ENCODE measurements at places on chromosomes 5 and 9.

- DNase-seq: no peak
Measured at GRCh38 chr9:1028501-1029190, 21.5 kb upstream of the DMRT2 start.

DNA sequence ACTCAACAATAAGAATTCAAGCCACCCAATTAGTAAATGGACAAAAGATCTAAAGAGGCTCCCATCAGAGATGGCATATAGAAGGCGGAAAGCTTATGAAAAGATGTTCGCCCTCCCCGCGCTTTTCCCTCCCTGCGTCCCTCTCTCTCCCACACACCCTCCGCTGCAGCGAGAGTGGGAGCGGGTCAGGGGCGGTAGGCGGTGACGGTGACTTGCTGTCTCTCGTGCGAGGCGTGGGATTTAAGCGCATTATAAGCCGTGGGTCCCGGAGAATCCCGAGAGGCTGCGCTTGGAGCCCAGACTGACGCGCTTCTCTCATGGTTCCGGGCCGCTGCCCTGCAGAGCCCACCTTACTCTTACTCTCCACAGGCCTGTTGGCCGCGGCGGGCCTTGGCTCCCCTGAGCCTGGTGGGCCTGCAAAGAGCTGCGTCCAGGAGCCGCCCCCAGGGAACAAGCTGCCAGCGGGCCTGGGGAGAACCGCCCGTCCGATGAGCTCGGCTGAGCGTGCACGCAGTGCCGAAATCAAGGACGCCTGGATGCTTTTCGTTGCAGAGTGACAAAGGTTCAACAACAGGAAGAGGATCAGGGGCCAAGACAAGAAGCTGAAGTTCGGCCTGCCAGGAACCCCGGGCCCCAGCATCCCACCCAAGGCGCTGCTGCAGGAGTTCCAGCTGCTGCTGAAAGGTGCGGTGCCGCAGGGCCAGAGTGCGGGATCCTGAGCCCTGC, 42.6 kb upstream of the BICD2 start:
- no peak for DNase-seq

GRCh38 chr9:104658496-104659195, 35.7 kb upstream of the OR13D1 start:
- DNase-seq: no peak

- no peak for DNase-seq
Measured at GRCh38 chr9:94164806-94165549, 80.7 kb downstream of the PTPDC1 start.

DNA sequence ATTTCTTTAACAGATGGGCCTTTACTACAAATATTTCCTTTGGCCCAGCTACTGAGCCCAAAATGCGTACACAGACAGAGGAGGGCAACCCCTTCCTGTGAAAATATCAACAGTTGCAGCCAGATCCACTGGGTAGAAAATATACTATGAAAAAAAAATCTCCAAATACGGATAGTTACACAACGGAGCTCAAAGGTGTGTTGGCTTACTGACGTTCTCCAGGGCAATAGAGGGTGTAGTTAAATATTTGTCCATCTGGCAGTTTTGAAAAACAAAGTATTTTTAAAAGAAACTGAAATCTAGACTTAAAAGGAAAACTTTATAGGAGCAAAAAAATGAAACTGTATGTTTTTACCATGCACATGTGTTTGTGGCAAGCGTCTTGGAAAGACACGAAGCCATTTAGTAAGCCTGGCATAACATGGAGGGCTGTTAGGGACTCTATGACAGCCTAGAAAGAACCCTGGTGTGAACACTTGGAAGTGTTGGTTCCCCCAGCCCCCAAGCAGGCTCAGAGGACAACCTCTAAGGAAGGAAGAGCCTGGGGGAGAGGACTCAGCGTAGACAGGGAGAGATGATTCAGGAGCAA, 157.8 kb upstream of the TRPM3 start:
- DNase-seq: no peak

- DNase-seq: no peak
Measured at GRCh38 chr9:93994545-93994944, 39.4 kb upstream of the BARX1 start.

DNA sequence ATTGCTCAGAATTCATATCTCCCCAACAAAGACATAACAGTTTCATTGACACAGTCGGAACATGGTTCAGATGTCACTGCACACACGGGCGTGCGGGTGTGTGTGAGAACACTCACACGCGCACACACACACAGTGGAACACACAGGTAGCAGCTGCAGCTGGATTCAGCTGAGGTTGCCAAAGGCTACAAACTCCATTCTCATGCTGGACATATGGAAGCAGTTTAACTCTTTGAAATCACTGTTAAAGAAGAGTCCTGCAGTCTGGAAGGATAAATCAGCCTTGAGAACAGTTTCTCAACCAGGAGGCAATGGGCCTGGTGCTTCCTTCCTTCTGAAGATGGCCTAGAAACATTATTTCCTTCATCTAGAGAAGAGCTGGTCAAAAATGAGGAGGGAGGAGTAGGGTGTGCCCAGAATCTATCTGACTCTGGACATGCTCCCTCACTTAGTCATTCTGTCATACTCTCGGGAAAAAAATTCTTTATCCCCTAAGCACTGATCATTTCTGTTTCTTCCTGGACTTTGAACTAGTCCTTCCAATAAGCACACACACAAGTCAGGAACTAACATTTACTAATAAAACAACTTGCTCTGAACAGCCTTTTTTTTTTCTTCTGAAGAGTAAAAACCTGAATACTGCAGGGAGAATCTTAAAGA, 160.6 kb downstream of the ZDHHC21 start:
- no peak for DNase-seq

GRCh38 chr9:131720330-131720729, 19.5 kb downstream of the RAPGEF1 start:
- no peak for DNase-seq

DNA sequence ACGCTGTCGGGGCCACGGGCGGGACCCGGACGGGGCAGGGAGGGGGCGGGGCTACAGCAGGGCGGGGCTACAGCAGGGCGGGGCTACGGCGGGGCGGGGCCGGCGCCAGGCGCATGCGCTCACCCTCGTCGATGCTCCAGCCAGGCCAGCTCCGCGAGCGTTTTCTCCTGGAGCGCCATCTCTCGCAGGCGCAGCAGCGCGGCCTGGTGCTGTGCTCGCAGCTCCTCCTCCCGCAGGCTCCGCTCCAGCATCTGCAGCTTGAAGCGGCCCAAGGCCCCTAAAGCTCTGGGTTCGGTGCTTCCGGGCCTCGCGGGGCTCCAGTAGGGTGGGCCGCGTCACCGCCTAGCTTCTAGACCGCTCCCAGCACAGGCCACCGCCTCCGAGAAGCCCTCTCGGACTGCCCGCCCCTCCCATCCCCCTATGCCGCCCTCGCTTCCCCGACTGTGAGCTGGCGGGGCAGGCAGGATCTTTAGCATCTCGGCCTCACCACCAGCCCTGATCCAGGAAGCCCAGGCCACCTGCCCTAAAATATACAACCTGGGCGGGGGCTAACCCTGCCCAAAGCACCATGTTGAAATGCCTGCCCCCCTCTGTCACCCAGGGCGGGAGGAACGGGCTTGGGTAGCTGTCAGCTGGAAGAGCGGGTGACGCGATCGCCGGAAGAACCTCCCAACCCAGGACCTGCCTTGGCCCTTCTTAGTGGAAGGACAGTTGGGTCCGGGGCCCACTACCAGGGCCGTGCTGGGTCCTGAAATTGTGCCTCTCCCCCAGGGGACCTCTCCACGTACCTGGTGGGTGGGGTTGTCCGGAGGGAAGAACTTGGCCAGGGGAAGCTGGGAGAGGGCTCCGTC, 21.9 kb upstream of the QSOX2 start:
- DNase-seq: peak; percentile 64

DNA sequence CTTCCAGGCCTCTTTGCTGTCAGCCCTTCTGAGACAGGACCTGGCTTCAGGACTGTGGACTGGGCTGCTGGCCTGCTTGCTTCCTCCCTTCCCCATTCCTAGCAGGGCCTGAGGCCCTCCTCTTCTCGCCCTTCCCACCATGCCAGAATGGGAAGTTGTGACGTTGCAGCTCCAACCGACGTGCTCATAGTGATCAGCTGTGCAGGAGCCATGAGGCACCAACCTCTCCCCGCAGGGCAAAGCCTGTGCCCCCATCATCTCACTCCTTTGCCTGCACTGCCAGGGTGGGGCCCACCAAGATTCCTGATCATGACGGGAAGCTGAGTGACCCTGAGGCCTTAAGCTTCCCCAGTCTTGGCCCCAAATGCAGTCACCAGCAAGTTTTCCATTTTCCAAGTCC, 45.1 kb upstream of the GARNL3 start:
- no peak for DNase-seq

DNA sequence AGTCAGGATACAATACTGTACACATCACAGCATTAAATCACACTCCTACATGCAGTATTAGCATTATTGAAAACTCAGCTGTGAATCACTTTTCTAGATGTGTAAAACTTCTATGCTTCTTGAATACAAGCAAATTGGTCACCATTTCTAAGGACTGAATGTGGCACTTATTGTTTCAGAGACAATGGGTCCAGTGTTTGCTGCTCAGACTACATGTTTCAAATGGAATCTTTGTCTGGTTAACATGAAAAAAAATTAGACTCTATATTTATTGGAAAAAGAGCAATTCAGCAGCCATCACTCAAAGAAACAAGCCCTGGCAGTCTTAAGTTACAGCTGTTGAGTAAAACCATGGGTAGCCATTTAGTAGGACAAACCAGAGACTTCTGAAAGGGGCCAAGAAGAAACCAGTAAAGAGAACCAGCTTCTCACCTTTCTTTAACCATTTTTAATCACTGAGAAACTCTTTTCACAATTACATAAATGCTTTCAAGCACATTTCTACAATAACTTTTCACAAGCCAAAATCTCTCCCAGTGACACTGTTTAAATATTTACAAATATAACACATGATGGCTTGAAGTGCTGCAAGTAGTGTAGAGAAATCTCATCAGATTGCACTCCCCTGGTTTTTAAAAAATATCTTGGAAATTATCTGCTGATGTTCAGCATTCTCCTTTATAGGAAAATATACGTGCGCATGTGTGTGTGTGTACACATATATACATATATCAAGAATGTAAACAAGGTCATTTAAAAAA, 35.2 kb downstream of the OR2K2 start:
- DNase-seq: no peak

DNA sequence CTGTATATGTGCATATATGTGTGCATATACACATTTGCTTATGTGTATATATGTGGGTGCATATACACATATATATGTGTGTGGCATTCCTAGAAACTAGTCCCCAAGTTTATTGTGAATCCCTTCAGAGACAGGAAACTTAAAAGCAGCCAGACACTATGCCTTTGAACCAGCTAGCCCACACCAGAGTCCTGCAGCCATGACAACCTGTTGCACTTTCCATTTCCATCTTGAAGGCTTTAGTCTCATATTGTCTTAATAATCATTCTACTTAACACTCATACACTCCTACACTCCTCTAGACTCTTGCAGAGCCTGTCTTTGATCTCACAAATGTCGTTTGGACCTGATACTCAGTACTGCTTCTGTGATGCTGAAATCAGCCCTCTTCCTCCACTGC, 34.8 kb upstream of the CDH6 start:
- no peak for DNase-seq

DNA sequence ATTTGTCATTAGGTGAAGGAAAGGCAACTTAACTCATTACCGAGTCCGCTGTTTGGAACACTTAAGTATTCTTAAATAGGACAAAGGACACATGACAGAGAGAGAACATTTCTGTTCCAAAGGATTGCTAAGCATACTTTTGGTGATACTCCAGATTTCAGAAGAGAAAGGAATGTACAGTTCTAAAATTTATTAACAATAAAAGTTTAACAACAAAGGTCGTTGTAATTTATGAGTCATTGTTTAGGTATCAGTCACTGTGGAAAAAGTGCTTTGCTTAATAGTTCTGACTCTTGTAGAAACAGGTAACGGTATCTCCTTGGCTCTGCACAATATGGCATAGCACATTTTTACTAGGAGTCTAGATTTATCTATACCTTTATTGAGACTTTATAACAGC, 36.3 kb upstream of the PAM start:
- no peak for DNase-seq

GRCh38 chr5:173287086-173287485, 41.1 kb downstream of the STC2 start:
- no peak for DNase-seq

DNA sequence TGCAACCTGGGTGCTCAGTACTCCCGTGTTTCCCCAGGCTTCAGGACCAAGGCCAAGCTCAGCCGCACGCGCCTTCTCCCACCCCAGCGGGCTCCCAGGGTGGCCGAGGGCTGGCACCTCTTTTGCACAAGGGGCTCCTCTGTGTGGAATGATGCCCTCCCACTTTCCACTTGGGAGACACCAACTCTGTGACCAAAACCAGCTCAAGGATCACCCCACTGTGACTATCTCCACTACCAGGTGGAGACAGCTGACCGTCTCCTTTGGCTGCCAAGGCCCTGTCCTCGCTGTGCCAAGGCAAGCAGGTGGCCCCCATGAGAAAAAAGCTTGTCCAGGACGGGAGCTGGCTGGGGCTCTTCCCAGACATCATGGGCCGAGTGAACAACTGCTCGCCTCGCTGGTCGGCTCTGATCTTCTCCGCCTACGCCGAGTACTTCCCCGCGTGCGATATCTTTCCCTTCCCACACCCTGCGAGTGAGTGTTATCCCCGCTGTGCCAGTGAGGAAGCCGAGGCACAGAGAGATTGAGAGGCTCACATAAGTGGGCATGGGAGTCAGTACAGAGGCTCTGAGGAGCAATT, 132.8 kb downstream of the ZNF354C start:
- DNase-seq: no peak

DNA sequence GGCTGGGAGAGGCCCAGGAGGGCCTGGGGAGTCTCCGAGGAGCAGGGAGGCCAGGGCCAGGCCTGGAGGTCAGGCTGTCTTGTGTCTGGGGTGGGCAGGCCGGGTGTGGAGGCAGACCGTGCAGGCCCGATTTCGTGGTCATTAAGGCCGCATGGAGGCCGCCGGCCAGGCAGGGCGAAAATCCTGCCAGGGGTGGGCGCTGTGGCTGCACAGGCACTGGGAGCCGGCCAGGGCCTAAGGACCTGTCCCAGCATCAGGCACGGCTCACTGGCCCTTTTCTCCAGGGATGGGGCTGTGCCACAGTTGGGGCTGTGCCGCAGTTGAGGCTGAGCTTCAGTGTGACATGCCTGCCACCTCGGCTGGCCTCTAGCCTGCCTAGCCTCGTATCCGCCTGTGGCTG, 35.9 kb downstream of the ASS1 start:
- DNase-seq: no peak

GRCh38 chr9:72139226-72139625, 10.0 kb upstream of the GDA start:
- no peak for DNase-seq

GRCh38 chr5:3330442-3330841, 265.2 kb upstream of the IRX1 start:
- no peak for DNase-seq
